ENCODE measurements at places on chromosomes 16 and 17.

GRCh38 chr16:48682971-48683370 lies 73.0 kb upstream of the N4BP1 start:
- DNase-seq, result no peak

DNA sequence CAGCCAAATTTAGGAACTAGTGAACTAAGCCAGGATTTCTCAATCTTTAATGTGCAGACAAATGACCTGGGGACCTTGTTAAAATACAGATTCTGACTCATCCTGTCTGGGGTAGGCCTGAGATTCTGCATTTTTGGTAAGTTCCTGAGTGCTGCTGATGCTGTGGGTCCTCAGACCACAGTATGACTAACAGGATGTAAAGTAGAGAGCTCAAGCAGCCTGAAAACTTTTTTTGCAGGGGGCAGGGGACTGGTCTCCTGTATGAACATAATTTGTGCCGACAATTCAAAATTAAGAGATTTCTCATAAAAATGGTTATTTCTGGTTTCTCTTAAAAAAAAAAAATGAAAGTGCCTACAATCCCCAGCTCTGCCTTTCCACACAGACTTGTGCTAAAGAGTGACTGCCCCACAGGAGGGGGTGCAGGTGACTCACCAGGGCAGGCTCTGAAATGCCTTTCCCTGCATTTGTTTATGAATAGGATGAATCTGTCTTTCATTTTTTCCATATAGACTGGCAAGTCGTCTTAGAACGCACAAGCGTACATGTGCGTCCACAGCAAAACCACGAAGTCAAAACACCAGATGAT lies 271.5 kb downstream of the PHKB start:
- no peak for DNase-seq

DNA sequence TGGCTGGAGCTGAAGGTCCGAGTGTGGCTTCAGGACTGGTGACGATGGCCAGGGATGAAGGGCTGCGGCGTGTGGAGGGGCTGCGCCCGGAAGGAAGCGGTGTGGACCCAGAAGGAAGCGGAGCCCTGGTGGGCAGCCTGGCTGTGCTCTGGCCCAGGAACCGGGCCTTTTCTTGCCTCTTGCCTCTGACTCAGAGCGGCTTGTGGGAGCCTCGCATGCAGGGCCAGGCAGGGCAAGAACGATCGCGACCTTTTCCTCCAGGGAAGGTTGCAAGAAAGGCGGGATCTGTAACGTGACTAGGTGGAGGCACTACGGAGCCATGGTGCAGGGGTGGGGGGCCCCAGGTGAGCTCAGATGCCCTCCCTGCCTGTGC lies 78.0 kb downstream of the JPH3 start:
- no peak for DNase-seq

DNA sequence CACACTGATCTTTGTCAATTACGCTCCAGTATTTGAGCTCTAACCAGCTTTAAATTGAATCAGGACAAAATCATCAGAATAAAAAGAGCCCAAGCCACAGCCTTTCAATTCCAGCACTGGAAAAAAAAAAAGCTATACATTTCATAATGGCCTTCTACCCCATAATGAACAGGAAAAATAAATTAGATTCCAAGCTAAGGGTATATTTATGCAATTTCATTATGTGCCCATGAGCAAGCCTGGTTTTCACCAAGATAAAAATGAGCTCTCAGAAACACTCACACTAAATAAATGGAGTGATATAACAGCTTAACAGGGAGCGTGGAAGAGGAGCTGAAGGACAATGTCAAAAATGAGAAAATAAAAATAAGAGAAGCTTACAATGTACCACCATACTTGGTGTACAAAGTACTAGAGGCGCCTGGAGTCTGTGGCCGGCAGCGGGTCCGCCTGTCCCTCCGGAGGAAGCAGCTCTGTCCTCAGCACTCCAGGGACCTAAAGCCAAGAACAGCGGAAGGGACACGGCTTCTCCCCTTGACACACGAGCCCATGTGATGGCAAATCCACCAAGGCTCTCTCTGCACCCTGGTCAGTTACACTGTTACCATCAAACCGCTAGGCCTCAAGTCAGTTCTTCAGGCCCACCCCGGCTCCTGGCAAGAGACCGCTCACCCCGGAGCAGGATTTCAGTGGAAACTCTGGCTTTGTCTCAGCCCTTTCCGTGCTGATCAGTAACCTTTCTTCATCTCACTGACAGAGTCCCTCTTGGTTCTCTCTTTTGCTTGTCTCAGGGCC lies 69.6 kb downstream of the RBFOX3 start:
- DNase-seq, result no peak

DNA sequence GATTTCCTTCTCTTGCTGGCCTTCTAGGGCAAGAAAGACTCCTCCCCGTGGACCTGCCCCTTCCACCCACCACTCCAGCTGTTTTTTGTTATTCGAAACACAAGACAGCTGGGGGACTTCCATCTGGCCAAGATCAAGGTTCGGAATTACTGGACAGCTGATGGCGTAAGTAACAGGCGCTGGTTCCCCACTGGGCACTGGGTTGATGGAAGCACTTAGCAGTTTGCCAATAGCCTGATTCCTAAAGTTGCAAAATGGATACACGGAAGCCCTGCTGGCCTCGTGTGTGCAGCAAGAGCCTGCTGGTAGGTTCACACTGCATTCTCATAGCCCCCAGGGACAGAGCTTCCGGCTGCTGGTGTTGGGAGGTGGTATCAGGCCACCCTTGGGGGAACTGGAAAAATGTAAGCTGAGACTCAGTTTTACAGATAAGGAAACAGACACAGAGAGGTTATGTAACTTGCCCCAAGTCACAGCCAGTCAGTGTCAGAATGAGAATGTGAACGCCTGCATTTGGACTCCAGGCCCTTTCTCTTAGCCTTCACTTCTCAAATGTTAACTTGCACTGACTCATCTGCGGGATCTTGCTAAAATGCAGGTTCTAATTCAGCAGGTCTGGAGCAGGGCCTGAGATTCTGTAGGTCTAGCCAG lies 171.7 kb downstream of the KATNIP start:
- peak; percentile 82 for DNase-seq

DNA sequence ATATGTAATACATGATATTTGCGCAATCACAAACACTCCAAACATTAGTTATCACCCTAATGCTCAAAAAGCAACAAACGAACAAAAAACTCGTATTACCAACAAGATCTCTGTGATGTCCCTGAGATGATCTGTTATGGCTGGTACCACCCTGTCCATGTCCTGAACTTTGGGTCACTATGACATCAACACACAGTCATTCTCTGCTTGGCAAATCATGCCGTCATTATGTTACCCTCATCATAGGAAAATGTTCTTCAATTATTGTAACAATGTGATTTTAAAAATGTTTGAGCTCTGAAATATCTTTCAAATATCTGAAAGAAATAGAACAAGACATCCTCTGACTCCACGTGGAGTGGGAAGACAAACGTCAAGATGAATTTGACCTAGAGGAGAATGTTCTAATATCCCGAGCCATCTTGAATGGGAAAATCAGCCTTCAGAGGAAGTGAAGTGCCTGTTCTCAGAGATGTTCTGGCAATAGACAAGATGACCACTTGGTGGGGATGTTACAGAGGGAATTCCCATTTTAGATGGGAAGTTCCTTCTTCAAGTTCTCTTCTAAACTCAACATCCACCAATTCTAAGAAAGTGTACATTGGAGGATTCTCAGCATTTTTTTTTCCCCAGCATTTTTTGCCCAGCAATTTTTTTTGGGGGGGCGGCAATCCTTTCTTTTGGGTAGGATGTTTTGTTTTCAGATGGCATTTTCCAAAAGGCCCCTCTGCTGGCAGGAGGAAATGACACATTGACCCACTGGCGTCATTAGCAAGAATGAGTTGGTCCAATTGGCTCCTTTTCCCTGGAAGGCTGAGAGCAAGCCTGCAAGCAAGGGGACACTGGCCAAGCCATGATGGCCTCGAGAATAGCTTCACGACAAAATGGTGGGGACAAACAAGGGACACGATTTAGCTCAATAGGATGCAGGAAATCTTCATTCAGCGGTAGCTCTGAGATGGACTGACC lies 3.7 kb upstream of the HSD17B2 start:
- DNase-seq, result peak; percentile 22

GRCh38 chr17:69144331-69145255 lies 2.9 kb upstream of the ABCA6 start:
- no peak for DNase-seq

GRCh38 chr16:23435500-23435899 lies 17.5 kb downstream of the COG7 start:
- DNase-seq, result peak; percentile 46

DNA sequence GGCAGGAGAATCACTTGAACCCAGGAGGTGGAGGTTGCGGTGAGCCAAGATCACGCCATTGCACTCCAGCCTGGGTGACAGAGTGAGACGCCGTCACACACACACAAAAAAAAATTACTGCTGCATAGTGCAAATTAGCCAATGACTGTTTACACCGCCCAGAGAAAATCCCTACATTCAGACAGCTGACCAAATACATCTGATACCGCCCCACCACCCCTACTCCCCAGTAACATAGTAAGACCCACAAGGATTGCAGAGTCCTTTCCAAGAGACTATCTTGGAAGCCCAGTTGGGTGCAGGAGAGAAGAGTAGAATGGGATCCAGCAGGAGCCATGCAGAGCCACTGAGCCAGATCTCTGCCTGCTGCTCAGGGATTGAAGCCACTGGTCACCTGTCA lies 63.5 kb downstream of the SLC39A11 start:
- no peak for DNase-seq

GRCh38 chr16:21218153-21218552 lies 6.8 kb upstream of the ZP2 start:
- DNase-seq, result no peak

DNA sequence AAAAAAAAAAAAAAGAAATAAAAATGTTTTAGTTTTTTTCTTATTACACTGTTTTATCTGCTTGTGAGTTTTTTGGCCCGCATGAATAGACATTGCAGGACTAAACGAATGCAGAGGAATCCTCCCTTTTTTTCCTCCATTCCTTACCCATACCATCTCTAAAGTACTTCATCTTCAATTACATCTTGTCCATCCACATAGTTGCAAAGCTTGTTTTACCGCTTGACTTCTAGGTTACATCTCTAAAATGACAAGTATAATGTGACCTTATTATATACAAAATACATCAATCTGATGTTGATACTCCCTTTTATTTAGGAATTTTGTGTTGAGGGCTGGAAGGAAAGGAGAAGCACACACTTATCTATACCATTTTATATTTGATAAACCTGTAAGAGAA lies 12.8 kb downstream of the RETREG3 start:
- no peak for DNase-seq

- no peak for DNase-seq
Measured at GRCh38 chr16:3835089-3835602, 45.4 kb downstream of the CREBBP start.

DNA sequence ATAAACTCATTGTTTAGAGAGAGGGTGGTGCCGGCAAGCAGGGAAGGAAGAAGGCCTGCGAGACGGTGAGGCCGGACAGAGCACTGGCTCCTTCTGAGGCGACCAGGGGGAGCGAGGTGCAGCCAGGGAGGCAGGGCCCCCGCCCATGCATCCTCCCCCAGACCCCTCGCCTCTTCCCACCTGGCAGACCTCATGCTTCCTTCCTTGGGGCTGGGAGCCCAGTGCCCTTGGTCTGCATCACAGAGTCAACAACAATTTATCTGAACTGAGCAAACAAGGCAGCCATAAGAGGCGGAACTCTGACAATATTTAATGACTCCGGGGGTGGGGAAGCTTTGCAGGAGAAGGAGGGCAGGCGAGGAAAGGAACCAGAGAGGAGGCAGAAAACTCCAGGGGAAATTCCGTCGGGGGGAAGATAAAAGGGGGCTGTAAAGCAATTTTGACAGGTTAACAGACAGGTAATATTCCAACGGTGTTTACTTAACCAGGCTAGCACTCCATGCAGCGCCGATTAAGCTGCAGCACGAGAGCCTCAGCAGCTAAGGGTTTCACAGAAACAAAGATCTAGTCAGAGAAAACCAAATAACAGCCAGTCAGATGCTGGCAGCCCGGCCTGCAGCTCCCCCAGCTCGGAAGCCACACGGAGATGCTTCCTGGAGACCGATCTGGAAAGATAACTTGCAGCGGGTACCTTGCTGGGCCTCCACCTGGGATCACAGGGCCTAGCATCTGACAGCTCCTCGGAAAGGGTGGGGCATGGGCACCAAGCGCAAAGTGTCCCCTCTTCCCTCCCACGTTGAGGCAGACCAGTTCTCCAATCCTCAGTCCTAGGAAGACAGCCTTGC lies 398.2 kb downstream of the SOX9 start:
- no peak for DNase-seq

- no peak for DNase-seq
Measured at GRCh38 chr16:57807252-57807967, 5.1 kb upstream of the KIFC3 start.

DNA sequence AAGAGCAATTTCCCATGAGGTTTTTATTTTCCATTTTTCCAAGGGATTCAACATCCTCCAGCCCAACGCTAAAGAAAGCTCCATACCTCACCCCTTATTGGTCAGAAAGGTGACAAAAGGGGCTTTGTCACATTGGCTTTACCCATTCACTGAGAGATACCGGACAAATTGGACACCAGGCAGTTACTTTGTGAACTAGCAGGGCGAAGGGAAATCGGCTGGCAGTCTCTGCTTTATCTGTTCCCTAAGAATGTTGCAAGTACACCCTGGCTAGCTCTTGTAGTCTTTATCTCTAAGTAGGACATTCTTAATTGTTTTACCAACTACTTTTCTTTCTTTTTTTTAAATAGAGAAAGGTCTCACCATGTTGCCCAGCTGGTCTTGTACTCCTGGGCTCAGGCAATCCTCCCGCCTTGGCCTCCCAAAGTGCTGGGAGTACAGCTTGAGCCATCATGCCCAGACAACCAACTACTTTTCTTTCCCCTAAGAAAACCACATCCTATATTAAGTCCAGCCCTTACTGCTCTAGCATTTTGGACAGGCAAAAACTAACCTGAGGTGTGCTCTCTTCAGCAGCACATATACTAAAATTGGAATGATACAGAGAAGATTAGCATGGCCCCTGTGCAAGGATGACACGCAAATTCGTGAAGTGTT lies 16.8 kb downstream of the PRPSAP1 start:
- DNase-seq, result no peak

DNA sequence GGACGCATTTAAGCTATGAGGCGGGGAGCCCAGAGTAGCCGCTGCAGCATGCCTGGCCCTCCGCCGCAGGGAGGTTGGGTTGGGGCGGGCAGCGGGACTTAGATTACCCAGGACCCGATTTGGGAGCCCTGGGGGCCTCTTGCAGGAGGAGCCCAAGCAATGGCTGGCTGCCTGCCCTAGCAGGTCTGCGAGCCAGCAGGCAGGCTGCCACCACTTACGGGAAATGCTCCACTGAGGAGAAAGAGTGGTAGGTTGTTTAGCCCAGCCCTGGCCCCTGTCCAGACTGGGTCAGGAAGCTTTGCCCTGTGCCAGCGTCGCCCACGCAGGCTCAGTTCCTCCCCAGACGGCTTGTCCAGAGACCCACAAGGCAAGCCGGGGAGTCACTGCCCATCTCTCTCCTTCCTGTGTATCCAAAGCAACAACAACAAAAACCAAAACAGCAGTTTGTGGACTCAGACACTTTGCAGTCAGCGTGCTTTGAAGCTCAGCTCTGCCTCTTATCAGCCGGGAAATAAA lies 10.3 kb upstream of the TVP23A start:
- DNase-seq, result peak; percentile 92

GRCh38 chr17:69651921-69652320 lies 237.4 kb downstream of the MAP2K6 start:
- no peak for DNase-seq

GRCh38 chr16:89458551-89458950 lies 31.8 kb downstream of the ANKRD11 start:
- no peak for DNase-seq

Measured in muscle of back (tissue), 13 donors.